ENCODE measurements at places on chromosomes 16 and 17. TPM values are rescaled to one million over a fixed set of nuclear protein-coding genes. Genes with fewer than 3 reads are reported as not detected.

DNA sequence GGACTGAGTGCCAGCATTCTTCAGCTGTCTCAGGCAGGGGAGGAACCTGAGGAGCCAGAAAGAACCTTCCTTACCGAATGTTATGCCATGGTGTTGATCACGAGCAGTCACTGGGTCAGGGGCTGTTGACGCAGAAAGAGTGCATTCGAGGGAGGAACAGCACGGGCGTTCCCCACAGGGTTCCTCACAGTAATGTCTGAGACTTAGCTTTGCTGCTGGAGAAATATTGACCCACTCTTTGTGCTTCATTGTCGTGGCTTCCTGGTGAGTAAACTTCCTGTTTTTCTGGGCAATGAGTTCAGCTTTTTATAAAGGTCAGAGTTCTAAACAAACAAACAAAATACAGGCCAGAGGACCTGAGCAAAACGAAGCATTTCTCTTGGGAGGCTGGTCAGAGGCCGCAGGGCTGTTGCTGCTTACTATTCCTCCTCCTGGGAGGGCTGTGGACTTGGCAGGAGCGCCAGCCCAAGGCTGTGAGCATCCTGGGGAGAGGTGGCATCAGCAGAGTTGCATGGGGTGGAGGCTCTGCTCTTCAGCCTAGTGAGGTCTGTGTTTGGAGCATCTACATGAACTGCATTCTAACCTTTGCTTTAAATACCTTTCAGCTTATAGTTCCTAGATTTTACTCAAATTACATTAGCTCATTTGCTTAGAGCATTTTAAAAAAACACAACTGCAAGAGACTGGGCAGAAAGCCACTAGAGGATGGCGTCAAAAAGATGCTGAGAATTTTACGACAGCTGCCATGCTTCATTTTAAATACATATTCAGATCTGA lies 143.1 kb upstream of the CACNG5 start:
- peak overlapping the region; percentile 25 for H3K4me3 ChIP-seq
- peak overlapping the region; percentile 84 for H3K27ac ChIP-seq
- peaks cover 78% of the 10 kb centered on the region for H3K36me3 ChIP-seq
- no peaks in the 10 kb centered on the region for H3K27me3 ChIP-seq
- peaks cover 34% of the 10 kb centered on the region for H3K4me1 ChIP-seq
- peak; percentile 17 for DNase-seq

GRCh38 chr16:85133290-85133599 lies 21.0 kb upstream of the CIBAR2 start:
- H3K27ac ChIP-seq: no peak overlapping the region
- H3K4me3 ChIP-seq: no peak overlapping the region
- H3K4me1 ChIP-seq: peaks cover 13% of the 10 kb centered on the region

DNA sequence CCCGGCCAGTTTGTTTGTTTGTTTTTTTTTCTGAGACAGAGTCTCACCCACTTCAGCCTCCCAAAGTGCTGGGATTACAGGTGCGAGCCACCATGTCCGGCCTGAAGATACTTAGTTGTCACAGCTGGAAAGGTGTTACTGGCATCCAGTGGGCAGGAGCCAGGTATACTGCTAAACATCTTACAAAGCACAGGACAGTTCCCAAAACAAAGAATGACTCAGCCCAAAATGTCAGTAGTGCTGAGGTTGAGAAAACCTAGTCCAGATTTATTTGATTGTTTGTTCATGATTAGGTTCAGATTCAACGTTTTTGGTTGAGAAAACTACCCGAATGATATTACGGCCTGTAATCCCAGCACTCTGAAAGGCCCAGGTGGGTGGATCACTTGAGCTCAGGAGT lies 18.6 kb upstream of the RABEP1 start:
- no peak overlapping the region for H3K27ac ChIP-seq
- no peaks in the 10 kb centered on the region for H3K36me3 ChIP-seq
- no peak for DNase-seq
- H3K27me3 ChIP-seq: no peaks in the 10 kb centered on the region
- no peak overlapping the region for H3K4me3 ChIP-seq

GRCh38 chr16:30053376-30054015 lies 12.1 kb upstream of the ALDOA start:
- peaks cover 40% of the 10 kb centered on the region for H3K4me1 ChIP-seq
- peaks cover 10% of the 10 kb centered on the region for H3K36me3 ChIP-seq
- no peaks in the 10 kb centered on the region for H3K27me3 ChIP-seq
- H3K4me3 ChIP-seq: peak overlapping the region; percentile 84
- no peak for DNase-seq

- no peaks in the 10 kb centered on the region for H3K36me3 ChIP-seq
- no peaks in the 10 kb centered on the region for H3K4me1 ChIP-seq
- no peak for DNase-seq
- H3K4me3 ChIP-seq: no peak overlapping the region
- H3K27ac ChIP-seq: no peak overlapping the region
- H3K27me3 ChIP-seq: peaks cover 1% of the 10 kb centered on the region
Observed at GRCh38 chr17:64471440-64471839, 22.5 kb downstream of the MILR1 start.

DNA sequence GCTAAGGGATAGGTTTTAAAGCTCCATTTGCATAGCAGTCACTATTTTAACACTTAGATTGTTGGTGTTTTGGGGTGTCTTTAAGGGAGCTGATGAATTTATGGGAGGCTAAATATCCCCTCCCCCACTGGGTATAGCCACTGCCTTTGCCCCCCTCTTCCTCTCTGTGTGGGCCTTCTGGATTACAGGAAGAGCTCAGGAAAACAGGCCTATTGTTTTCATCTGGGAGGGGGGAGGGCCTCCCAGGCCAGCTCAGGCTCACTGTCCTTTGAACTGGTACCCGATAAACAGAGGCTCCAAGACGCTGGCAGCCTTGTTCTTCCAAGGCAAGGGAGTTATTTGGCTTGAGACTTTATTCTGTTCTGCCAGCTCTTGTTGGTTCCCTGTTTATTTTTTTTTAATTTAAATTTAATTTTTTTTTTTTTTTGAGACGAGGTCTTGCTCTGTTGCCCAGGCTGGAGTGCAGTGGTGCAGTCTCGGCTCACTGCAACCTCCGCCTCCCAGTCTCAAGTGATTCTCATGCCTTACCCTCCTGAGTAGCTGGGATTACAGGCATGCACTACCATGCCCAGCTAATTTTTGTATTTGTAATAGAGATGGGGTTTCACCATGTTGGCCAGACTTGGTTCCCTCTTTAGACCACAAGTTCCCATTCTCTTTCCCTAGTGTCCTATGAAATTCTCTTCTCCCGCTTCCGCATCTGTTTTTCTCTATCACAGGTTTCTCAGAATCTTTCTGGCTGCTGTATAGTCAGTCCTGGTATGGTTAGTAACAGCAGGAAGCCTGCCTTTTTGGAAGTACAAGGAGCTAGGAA lies 25.1 kb downstream of the MINK1 start:
- peaks cover 8% of the 10 kb centered on the region for H3K4me1 ChIP-seq
- no peak overlapping the region for H3K27ac ChIP-seq
- H3K4me3 ChIP-seq: no peak overlapping the region
- H3K27me3 ChIP-seq: no peaks in the 10 kb centered on the region
- H3K36me3 ChIP-seq: peaks cover 21% of the 10 kb centered on the region
- DNase-seq: no peak

DNA sequence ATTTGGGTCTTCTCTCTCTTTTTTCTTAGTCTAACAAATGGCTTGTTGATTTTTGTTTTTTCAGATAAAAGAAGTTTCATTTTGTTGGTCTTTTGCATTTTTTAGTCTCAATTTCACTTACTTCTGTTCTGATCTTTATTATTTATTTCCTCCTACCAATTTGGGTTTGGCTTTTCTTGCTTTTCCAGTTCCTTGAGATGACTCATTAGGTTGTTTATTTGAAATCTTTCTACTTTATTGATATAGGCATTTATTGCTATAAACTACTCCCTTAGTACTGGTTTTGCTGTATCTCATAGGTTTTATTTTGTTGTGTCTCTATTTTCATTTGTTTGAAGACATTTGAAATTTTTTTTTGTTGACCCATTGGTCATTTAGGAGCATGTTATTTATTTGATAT lies 152.2 kb upstream of the MPHOSPH6 start:
- no peaks in the 10 kb centered on the region for H3K4me1 ChIP-seq
- H3K36me3 ChIP-seq: no peaks in the 10 kb centered on the region
- peaks cover 2% of the 10 kb centered on the region for H3K27me3 ChIP-seq

DNA sequence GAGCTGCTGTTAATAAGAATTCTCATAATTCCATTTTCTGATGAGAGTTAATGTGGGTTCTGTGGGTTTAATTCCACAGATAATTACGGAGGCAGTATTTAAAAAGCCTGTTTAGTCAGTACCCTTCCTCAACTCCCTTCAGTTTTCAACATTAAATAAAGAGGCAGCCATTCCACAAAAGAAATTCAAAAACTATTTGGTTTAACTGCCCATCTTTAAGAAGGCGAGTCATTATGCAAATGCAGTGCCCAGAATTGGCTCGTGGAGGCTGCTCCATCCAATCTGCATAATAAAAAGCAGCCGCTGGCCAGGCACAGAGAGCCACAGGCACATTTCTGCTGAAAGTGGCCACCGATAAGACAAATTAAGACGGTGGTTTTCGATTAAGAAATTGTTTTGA lies 194.4 kb upstream of the TOX3 start:
- H3K36me3 ChIP-seq: no peaks in the 10 kb centered on the region
- no peak overlapping the region for H3K4me3 ChIP-seq
- H3K27me3 ChIP-seq: no peaks in the 10 kb centered on the region
- DNase-seq: no peak
- H3K27ac ChIP-seq: no peak overlapping the region

DNA sequence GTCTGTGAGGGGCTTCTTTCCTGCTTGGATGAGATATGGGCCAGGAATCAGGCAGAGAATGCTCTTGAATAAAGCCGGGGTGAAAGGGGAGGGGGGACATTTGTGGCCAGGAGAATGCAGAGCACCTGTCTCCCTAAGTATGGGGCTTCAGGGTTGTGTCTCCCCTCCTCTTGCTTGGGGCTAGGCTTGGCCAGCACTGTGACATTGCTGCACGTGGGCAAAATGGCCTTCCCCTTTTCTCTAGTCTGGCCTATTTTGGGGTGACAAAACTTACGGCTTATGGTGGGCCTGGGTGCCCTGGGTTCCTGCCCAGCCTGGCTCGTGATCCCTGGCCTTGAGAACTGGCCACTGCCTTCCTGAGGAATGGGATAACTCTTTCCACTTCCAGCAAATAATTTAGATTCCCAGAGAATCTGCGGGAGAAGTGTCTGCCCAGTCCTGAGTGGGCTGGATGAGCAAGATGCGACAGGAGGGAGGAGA lies 5.6 kb downstream of the NFE2L1 start:
- no peak for DNase-seq
- H3K27ac ChIP-seq: peak overlapping the region; percentile 36
- H3K4me1 ChIP-seq: peaks cover 66% of the 10 kb centered on the region
- H3K27me3 ChIP-seq: no peaks in the 10 kb centered on the region
- H3K36me3 ChIP-seq: peaks cover 79% of the 10 kb centered on the region

SMIM22 gene
- not detected for total RNA-seq

TACO1 gene
- total RNA-seq: 26.7 TPM

SOCS3 gene
- total RNA-seq: 68.7 TPM

YPEL2 gene
- total RNA-seq: 18.4 TPM

CDH15 gene
- total RNA-seq: not detected

SGF29 gene
- total RNA-seq: 28.0 TPM

HIC1 gene
- total RNA-seq: 39.8 TPM

SLC16A3 gene
- 210 TPM for total RNA-seq
